ENCODE measurements at places on chromosomes 16 and 17.

- DNase-seq, result no peak
Observed at GRCh38 chr16:89410322-89410721, 80.0 kb downstream of the ANKRD11 start.

- no peak for DNase-seq
Observed at GRCh38 chr16:86240716-86241363, 269.5 kb upstream of the FOXF1 start.

GRCh38 chr17:79926142-79926604 lies 86.9 kb upstream of the CBX4 start:
- no peak for DNase-seq

GRCh38 chr17:9924735-9925191 lies 19.7 kb upstream of the RCVRN start:
- DNase-seq, result no peak

GRCh38 chr17:50213026-50214022 lies 11.9 kb upstream of the COL1A1 start:
- no peak for DNase-seq

GRCh38 chr17:69547947-69548346 lies 133.4 kb downstream of the MAP2K6 start:
- no peak for DNase-seq

GRCh38 chr16:52251495-52251894 lies 295.4 kb downstream of the TOX3 start:
- no peak for DNase-seq

GRCh38 chr16:85557083-85557970 lies 55.8 kb upstream of the GSE1 start:
- DNase-seq, result no peak

DNA sequence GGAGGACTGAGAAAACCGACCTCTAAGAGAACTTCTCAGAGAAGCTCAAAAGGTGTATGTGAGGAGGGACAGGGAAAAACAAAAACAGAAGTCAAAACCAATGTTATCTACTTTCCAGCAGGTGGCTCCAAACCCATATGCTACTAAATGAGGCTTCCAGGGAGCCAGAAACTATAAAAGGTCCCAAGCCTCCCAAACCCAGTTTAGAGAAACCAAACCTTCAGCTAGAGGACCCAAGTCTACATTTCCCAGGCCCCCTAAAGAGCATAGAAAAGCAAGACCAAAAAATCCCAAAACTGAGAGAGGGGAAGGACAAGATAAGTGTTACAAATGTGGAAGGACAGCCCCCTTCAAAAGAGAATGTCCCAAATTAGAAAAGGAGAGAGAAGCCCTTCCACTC lies 3.7 kb downstream of the HPR start:
- no peak for DNase-seq

DNA sequence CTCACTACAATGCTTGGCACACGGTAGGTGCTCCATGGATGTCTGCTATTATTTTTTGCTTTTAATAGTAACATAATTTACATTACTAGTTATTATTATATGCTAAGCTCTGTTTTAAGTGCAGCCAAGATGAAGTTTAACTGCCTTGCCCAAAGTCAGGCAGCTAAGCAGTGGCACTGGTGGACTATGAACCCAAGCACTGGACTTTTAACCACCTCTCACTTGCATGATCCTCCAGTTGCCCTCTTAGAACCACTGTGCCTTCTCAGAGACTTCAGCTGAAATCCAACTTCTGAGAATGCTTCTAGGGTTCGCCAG lies 1.5 kb upstream of the ZNF207 start:
- DNase-seq, result no peak

All from skeletal muscle cell (primary cell).